ENCODE measurements at places on chromosomes 4 and X.

- DNase-seq, result no peak
Observed at GRCh38 chrX:122218666-122219065, 965.4 kb upstream of the GRIA3 start.

DNA sequence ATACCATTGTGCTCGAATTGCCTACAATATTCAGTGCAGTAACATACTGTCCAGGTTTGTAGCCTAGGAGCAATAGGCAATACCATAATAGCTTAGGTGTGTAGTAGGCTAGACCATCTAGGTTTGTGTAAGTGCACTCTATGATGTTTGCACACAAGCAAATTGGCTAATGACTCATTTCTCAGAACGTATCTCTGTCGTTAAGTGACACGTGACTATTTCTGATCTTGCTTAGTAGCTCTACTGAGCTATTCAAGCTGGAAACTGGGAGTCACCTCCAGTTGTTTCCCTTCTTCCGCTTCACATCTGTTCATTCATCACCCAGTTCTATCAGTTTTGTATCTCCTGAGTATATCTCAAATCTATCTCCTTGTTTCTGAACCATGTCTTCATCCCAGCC, 86.1 kb downstream of the HNRNPD start:
- DNase-seq, result no peak

- no peak for DNase-seq
Observed at GRCh38 chr4:175983636-175984035, 82.0 kb upstream of the WDR17 start.

DNA sequence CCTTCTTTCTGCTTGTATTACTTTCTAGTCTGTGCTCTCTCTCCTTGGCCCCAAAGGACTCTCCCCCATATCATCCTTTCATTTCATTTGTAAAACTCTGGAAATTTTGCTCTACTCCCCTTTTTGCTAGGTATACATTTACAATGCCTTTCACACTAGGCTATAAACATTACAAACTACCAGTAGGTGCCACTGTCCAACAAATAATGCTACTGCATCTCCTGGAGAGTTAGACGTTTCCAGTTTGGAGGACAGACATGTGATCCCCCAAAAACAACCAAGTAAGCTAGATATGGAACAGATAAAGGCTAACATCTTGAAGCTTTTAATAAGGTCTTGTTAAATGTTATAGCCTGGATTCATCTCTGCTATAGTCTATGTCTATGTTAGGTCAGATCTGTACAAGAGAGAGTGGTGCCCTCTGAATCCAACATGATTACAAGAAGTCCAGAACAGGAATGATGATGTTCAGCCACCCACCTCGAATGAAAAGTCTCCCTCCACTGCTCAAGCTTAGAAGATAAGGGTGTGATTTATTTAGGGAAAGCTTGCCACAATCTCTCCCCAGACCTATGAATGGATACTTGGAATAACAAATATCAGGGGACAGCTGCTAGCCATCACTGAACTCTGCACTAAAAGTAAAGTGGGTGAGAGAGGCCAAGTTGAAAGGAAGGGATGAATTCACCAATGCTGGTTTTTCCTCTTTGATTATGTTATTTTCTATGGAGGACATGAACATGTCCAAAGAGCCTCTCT, 14.3 kb downstream of the CBR4 start:
- no peak for DNase-seq

DNA sequence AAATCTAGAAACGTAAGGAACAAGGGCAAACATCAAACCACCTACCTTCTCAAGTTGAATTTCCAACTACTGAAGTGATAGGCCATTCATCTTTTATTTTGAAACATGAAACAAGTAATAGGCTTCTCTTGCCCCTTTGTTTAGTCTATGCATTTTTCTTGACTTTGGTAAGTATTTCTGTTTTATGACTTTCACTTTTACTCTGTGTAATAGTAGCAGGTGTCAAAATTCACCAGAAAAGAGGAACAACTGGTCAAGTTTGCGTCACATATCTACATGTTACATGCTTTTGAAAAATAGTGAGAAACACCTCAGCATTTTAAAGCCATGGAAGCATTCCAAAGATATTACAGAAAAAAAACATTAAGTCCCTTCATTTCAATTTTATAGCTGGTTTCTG, 157.1 kb upstream of the FTHL17 start:
- DNase-seq, result no peak
